ENCODE measurements at places on chromosomes 2 and 18. TPM values are rescaled to one million over a fixed set of nuclear protein-coding genes. Genes with fewer than 3 reads are reported as not detected.

DNA sequence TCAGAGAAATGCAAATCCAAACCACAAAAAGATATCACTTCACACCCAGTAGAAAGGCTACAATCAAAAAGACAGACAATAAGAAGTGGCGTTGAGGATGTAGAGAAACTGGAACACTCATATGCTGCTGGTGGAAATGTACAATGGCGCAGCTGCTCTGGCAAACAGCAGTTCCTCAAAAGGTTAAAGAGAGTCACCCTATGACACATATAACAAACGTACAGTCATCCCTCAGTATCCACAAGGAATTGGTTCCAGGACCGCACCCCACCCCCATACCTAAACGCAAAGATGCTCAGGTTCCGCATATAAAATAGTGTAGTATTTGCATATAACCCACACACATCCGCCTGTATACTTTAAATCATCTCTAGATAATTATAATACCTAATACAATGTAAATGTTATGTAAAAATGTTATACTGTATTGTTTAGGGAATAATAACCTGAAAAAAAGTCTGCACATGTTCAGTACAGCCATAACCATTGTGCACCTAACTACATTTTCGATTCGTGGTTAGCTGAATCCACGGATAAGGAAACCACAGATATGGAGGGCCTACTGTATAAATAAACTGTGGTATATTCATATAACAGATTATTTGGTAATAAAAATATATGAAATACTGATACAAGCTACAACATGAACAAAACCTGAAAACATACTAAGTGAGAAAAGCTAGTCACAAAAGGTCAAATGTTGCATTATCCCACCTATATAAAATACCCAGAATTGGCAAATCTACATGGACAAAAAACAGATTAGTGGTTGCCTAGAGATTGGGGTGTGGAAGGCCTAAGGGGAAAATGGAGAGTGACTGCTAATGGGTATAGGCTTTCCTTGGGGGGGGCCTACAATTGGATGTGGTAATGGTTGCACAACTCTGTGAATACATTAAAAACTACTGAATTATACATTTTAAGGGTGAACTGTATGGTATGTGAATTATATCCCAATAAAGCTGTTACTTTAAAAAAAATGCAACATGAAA, 37.5 kb downstream of the UXS1 start:
- no peak for DNase-seq

- no peak for DNase-seq
These were observed 148.6 kb downstream of the NCK2 start for GRCh38 chr2:105893011-105893995.

The ROCK2 gene
- 10.6 TPM for polyA plus RNA-seq

The ME2 gene
- 62.4 TPM for polyA plus RNA-seq
